ENCODE measurements at places on chromosomes 2 and 18.

GRCh38 chr2:111617299-111618225 lies 266.4 kb downstream of the ANAPC1 start:
- no peak for DNase-seq

DNA sequence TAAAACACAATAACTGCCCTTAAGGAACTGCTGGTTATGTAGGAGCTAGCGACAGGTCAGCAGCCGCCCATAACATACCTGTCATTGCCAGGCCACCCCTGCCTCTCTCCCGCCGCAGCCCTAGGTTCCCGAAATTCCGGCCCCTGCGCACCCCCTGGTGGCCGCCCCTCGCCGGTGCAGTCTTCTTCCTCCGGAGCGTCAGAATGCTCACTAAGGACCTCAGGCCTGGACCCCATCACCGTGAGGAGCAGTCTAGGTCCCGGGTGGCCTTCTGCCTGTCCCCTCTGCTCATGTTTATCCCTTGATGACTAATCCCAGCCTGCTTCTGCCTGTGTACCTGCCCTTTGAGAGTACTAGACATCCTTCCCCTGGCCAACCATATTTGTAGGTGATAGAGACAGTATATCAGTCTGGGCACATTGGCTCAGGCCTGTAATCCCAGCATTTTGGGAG lies 115.7 kb upstream of the SLC1A4 start:
- peak; percentile 47 for DNase-seq

DNA sequence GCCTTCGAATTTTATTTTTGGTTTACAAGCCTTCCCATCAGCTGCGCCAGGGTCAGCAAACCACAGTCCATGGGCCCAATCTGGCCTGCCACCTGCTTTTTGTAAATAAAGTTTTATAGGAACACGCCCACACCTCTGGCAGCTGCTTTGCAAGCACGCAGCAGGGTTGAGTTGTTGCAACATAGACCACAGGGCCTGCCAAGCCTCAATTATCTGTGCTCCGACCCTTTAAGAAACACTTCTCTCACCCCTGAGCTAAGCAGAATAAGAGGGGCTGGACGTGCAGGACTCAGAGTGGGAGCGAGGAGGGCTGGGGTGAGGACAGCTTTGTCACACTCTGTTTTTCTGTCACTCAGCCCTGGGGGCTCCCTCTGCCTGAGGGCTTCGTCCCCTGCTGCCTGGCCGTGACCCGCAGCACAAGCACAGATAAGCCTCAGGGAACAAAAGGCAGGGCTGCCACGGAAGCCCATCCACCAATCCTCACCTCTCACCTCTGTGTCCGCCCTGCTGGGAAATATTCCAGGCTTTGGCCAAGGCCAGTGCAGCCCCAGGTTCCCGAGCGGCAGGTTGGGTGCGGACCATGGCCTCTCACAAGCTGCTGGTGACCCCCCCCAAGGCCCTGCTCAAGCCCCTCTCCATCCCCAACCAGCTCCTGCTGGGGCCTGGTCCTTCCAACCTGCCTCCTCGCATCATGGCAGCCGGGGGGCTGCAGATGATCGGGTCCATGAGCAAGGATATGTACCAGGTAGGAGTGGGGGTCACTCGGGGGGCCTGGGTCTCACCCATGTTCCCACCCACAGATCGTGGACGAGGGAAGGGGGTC lies at the start of gene AGXT:
TSS of gene AGXT (plus strand) at position 539 of the 823 bp plus-strand sequence. CDS start at position 581, 42 bp downstream.
- peak; percentile 82 for DNase-seq

DNA sequence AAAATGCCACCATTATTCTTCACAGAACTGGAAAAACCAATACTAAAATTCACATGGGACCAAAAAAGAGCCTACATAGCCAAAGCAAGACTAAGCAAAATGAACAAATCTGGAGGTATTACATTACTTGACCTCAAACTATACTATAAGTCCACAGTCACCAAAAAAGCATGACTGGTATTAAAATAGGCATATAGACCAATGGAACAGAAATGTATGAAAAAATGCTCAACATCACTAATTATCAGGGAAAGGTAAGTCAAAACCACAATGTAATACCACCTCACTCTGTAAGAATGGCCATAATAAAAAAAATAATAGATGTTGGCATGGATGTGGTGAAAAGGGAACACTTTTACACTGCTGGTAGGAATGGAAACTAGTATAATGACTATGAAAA lies 158.6 kb downstream of the CDH2 start:
- no peak for DNase-seq

- DNase-seq, result no peak
Observed at GRCh38 chr2:110120171-110121051, 4.8 kb upstream of the MALL start.

DNA sequence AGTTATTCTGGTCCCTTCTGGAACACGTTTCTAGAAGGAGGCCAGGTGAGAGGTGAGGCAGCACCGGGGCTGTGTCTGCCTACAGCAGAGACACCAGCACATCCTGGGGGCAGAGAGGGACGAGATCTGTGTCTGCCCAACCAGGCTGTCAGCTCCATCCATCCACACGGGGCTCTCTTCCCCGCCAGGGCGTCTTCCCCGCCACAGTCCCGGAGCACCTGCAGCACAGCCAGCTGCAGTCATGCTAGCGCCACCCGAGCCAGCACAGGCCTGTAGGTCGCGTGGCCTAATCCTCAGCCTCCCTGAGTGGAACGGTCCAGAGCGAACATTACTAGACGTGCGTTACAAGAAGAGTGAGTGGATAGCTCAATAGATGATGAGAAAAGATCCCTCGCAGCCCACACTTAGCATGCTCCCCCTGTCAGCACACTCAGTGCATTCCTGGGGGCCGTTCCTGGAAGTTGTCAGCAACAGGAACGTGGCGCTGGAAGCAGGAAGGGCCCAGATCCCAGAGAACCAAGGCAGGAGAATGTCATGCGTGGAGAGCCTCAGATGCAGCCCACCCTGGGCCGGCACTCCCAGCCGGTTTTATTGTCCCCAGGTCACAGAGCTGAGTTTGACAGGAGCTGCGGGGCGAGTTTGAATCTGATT lies 179.0 kb downstream of the TWIST2 start:
- DNase-seq, result no peak

- no peak for DNase-seq
Observed at GRCh38 chr2:99537910-99538485, 48.2 kb upstream of the REV1 start.

DNA sequence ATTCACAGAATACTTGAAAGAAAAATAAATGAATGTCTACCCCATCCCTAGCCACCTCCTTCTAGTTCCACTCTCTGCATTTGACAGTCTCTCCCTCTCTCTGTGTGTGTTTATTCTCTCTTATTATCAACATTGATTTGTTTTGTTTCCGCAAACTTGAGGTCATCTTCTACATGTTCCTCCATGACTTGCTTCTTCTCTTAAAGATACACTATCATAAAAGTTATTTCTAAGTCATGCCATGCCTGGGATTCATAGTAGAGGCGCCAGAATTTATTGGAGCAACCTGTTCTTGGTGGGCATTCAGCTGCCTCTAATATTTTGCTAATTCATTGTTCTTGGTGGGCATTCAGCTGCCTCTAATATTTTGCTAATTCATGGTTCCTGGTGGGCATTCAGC lies 58.9 kb upstream of the SMAD7 start:
- no peak for DNase-seq

GRCh38 chr2:20371323-20372025 lies 20.8 kb upstream of the PUM2 start:
- DNase-seq, result no peak

DNA sequence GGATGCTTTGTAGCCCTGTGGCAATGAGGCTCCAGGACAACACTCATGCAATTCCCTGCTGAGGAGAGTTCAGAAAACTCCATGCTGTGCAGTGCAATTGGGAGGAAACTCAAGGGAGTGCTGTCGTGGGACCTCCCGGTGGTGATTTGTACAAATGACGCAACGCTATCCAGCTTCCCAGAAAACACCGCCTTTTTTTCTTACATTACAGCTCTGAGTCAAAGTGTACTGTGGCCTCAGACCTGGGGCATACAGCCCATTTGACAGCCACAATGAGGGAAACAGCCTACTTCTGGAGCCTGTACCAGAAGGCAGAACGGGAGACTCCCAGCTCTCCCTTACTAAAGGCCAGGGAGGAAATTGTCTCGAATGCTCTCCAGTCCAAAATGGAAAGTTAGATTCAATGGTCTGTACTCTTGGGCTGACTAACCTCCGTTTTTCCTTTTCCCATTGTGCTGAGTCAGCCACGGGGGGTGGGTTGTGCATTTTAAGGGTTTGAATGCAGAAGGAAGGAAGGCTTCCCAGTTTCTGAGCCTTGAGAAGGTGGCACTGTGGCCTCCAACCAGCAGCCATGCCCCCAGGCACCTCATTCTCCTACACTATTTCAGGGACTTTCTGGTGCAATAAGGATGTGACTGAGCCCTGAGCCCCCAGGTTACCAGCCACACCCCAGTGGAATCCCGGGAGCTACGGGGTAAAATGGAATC lies 16.4 kb upstream of the CYP1B1 start:
- DNase-seq, result no peak

DNA sequence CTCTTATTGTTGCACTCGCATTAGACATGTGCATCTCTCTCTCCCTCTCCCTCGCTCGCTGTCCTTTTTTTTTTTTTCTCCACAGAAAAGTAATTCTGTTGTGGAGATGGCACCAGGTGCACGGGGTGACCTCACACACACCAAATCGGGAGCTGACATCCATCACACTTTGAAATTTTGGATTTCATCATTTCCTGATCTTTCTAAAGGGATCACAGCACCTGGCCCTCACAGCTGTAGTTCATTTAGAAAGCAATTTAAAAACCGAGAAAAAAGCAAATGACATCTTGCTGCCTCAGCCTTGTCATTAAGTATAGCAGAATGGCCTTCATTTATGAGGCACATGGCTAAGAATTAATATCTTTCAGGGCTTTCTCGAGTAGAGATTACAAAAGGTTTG lies 717.2 kb downstream of the RNF144A start:
- DNase-seq, result peak; percentile 99

GRCh38 chr2:241150660-241151530 lies 628 bp downstream of the PPP1R7 start:
- DNase-seq, result no peak

DNA sequence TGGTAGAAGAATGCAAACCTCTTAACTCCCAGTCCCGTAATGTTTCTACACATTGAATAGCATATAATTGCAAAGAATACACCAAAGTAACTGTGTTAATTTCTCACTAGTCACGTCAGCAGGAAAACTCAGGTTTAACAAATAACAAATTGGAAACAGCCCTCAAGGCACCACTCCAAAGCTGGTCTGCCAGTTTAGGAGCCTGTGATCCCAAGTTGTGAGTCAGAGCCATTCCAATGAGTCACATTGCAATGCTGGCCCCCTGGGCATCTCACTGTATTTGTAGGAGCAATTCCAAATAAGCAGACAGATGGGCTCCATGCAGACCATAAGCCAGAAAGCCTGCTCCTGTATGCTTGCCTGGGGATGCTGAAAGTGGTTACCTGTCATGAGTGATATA lies 143.2 kb upstream of the SETBP1 start:
- DNase-seq, result no peak

DNA sequence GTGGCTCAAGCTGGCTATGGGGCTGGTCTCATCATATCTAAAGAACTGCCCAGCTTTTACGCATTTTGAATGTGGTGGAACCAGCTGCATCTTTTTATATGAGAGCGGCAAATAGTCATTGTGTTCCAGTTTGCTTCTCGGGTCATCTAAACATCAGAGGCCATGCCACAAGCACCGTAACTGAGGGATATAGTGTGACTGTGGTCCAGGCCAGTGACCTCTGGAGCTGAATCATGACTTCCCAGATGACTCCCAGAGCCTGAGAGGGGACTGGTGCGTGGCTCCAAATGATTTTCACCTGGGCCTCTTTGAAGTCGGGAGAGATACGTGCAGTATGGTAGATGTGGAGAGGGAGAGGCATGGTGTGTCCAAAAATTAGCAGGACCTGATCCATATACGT lies 271.0 kb downstream of the NEDD4L start:
- no peak for DNase-seq

GRCh38 chr2:188292348-188293239 lies 920 bp downstream of the GULP1 start:
- peak; percentile 62 for DNase-seq

GRCh38 chr2:241271706-241272302 lies 43.7 kb downstream of the HDLBP start:
- peak; percentile 17 for DNase-seq

GRCh38 chr18:926946-927345 lies 22.3 kb downstream of the ADCYAP1 start:
- DNase-seq, result no peak

DNA sequence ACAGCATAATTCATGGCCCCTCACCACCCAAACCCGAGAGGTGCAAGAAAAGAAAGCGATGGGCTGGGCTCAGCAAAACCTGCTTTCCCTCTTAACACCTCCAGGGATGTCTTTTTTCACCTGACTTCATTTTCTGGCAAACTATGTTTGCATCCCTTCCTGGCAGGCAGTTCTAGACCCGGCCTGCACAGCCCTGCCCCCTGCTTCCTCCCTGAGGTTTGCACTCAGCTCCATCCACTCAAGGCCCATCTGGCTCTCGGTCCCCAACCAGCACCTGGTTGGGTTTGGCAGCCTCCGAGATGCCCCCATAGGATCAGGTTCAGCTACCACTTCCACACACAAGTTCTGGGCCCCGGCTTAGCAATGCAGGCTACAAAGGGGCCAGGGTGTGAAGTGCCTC lies 185.7 kb downstream of the SMAD7 start:
- no peak for DNase-seq

DNA sequence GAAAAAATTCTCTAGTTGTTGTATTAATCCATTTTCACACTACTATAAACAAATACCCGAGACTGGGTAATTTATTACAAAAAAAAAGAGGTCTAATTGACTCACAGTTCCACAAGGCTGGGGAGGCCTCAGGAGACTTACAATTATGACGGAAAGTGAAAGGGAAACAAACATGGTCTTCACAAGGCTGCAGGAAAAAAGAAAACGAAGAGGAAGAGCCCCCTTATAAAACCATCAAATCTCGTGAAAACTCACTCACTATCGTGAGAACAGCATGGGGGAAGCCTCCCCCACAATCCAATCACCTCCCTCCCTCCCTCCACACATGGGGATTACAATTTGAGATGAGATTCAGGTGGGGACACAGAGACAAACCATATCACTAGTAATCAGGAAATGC lies 61.7 kb upstream of the SPTBN1 start:
- DNase-seq, result no peak

DNA sequence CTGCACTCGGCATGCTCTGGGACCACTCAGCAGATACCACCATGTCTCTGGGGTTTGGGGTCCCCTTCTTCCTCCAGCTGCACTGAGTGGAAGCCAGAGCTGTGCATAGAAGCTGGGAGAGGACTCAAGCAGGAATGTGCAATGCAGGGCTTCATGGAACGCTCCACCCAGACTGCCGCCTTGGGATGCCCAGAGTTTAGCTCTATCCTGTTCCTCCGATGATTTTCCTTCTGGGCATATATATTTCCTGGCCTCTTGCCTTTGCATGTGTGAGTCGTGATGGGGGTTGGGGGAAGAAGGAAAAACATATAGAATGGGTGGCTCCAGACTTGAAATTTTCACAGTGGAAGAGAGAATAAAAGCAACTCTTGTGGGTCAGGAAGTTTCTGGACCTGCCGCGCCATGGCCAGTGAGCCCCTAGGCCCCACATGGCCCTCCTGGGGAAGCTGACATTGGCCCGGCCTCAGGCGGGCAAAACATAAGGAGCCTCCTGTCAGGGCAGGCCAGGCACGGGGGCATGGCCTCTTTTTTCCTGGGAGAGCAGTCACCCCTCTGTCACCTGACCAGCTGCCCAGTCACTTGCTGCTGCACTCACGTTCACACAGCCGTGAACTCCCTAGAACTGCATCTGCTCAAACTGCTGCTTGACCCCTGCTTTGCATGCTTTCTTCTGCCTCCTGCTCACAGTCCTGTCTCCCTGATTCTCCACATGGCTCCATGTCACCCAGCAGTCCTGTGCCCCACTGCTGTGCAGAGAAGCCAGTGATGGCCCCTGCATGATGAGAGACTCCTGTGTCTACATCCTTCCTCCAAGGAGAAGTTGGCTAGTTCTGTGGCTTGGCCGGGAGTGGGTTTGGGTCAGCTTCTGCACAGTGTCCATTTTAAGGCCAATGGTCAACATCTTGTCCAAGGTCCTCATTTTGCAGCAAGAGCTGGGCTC lies 197.8 kb downstream of the CTIF start:
- DNase-seq, result no peak

All from NCI-H2081 (cell line).